ENCODE measurements at places on chromosomes 6 and 20.

- DNase-seq = no peak
Measured at GRCh38 chr6:34148631-34149451, 3.0 kb upstream of the GRM4 start.

- DNase-seq = no peak
Measured at GRCh38 chr6:35674594-35674993, 14.1 kb downstream of the FKBP5 start.

DNA sequence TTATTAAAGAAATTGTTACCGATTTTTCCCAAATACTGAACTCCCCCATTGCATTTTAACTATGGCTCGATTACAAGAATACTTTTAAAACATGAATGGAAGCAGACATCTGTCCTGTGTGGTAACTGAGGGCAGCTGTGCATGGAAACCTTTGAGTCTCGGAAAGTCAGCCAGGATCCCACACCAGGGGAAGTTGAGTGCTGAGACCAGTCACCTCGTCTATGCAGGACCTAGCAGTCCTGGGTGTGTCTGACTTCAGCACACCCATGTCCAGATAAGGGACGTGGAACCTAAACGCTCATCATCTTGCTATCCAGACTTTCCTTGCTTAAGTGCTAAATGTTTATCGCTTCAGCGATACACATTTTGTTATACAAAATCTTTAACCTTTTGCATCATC is 6.1 kb downstream of the RIN2 start:
- DNase-seq = no peak

- no peak for DNase-seq
Measured at GRCh38 chr6:139148557-139149235, 13.8 kb downstream of the HECA start.

DNA sequence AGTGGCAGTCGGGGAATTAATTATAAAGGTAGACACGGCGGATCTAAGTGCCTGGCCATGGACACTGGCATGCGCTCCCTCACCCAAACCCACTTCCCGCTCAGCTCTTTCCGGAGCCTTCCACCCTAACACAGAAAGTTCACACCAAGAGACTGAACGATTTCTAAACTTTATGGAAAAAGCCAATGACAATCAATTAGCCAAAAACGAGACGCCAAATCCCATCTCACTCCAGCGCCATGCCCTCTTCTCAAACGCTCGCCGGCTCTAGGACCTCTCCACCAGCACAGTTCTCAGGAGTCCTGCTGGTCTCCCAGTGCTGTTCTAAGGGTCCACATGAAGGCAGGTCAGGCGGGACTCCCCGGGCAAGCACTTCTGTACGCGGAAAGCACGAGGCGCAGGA is 641 bp downstream of the SF3B5 start:
- DNase-seq = no peak

DNA sequence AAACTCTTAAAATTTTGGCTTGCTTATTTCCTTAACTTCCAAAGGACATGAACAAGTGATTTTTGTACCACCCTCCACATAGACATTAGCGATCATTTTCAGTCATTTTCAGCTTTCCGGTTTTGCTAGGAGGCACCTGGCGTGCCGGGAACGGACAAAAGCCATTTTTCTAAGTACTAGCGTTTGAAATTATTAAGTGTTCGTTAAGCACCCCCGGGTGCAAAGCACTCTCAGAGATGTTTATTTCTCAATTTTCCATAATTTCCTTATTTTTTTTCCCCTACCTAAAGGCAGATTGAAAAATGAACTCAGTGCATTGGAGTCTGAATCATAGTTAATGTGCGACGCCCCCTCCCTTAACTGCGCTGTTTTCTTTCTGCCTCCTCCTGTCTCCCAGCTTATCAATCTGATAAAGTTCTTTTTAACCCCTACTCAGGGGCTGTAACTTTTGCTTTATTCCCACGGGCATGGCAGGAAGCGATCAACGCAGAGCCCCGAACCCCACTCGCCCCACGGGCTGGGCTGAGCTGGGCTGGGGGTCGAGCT is 58.2 kb downstream of the ZNF831 start:
- no peak for DNase-seq

GRCh38 chr6:17431581-17431980 is 38.2 kb downstream of the CAP2 start:
- DNase-seq = no peak
